ENCODE measurements at places on chromosomes 4 and X.

DNA sequence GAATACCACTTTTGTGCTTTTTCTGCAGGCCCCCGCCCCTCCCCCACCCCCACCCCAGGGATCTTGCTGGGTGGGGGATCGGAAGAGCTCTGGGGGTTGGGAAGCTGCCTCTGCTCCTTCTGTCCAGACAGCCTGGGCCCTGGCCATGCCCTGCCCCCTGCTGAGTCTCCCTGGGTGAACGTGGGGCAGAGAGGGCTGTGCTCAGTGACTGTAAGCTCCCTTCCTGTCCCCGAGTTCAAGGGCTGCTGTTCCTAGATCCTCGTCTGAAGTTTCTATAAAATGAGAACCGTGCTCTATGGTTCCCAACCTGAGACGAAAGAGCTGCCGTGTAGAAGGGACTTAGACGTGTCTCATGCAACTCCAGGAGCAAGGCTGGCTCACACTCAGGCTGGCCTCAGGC is 105.0 kb downstream of the SORCS2 start:
- no peak for DNase-seq

DNA sequence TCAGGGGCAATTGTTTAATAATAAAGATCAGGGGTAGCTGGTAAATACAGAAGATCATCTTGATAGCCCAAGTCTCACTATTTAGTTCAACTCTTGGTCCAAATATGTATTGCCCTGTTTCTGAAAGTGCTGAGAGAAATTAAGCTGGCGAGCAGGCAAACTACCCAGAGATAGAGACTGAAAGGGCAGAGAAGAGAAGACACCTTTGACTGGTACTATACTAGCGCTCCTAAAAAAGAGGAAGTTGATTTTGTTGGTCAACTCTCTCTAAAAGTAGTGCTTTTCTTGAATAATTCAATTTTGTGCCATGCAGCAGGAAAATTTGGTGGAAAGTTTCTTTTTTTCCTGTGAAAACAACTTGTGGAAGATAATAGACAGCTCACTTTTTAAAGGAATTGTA is 64.0 kb downstream of the IGSF1 start:
- no peak for DNase-seq

- no peak for DNase-seq
These were observed 152.6 kb upstream of the HAND2 start for GRCh38 chr4:173682609-173683008.

DNA sequence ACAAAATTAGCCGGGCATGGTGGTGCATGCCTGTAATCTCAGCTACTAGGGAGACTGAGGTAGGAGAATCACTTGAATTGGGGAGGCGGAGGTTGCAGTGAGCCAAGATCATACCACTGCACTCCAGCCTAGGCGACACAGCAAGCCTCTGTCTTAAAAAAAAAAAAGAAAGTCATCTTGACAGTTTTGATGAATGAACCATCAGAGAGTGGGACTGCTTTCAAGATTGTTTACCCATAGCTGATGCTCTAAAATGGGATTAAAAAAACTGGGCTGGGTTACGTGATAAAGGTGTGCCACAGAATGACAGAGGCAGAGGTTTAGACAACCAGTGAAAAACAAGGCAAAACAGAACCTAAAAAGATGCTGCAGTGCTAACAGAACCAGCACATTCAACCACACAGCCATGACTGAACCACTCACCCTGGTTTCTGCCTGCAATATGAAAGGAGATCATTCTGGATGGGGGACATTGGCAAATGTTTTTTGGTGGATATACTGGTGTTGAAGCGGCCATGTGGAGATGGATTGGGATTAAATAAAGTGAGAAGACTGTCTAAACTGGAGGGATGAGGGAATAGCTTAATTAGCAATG is 22.2 kb downstream of the GPAT3 start:
- no peak for DNase-seq

DNA sequence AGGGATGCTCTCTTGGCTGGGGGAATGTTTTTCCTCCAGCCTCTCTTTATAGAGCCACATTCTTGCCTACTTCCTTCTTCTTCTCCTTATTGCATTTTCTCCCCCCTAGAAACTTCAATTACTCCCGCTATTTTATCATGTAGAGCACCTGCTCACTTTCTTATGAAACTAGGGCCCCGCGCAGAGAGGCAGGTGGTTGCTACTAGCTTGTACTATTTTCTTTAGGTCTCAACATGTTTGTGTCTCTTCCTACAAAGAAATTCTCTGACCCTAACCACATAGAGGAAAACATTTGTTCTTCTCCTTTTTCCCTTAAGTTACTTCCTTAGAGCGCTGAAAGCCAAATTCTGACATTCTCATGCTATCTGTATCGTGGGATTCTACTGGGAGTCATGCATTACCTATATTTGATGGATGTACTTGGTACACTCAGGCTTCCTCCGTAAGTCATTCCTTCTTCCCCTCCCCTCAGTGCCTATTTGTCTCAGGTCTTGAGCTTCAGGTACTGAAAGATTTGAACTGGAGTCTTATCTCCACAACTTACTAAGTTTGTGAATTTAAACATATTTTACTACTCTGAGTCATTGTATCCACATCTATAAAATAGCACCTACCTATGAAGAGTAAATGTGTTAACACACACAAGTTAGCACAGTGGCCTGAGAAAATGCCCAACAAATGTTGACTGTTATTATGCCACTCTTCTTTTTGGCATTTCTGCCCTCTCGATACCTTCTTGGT is 159.1 kb upstream of the LEF1 start:
- DNase-seq: no peak

DNA sequence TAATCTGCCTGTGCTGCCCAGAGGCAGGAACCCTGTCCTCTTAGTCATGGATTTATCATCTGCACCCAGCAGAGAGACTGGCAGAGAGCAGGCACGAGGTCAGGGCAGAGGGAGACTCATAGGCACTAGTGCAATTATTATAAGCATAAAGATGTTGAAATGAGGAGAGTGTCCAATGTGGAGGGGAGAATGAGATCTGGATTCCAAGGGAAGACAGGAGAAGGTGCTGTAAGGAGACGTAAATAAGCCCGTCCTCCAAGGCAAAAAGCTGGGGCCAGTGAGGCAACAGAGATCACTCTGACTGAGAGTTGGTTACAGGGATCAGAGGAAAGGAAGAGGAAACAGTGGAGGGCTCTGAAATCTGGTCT is 406.2 kb downstream of the MAPK10 start:
- DNase-seq: no peak

DNA sequence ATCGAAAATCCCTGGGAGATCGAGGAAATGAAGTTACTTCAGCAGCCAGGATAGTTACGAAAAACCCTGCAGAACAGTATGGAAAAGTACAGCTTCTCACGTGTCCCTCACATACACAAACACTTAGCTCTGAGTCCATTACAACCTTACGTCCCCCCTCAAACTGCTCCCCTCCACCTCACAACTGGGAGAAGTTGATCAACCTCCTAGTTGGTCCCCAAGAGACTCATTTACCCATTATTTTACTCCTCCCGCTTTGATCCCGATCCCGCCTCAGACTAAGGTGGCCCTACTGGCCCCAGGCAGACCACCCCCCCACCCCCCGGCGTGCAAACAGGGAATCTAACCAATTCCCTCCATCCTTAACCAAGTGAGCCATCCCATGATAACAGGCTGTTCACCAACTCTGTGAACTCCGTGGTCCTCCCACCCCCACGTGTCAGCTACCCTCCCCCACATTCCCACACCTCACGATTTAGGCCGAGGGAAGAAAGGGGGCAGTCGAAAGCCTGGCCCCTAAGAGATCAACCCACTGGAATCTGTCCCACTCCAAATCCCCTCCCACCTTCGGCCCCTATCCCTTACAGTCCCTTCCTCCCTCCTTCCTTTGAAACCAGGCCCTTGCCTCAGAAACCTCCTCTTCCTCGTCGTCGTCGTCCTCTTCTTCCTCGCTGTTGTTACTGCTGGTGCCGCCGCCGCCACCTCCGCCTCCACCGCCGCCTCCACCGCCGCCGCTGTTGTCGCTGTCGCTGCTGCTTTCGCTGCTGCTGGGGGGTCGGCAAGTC is 755 bp downstream of the ANKRD17 start:
- no peak for DNase-seq

GRCh38 chrX:132169554-132169953 is 41.7 kb upstream of the FRMD7 start:
- DNase-seq: no peak

DNA sequence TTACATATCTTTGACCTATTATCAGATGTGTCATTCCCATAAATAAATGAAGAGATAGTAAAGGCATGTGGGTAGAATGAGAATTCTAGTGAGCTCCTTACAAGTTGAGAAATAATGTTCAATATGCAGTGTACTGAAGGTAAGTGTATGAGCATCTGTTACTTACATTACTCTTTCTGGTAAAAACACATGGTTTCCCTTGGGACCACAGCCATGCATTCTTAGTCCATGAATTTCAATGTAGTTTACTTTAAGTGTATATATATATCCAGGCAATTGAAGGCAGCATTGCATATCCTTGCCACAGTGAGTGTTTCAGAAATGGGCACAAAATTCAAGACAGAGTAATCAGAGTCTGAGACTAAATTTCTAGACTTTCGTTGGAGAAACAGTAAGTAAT is 277.2 kb downstream of the CXXC4 start:
- no peak for DNase-seq

GRCh38 chr4:87055311-87055710 is 120.5 kb downstream of the AFF1 start:
- no peak for DNase-seq

DNA sequence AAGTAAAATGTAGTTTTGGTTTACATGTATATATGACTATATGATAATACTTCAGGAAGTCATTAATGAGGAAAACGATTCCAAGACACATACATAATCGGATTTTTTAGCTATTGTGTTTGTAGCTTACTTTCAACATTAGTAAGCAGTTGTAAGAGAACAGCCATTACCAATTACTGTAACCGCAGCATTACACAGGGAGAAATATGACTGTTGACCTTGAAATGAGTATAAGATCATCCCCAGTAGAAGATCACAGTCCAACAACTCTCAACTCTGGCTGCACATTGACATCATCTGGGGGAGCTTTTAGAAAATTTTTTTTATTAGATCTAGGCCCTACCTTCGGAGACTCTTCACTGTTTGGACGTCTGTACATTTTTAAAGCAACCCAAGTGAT is 762.0 kb upstream of the MAGEB2 start:
- DNase-seq: no peak

DNA sequence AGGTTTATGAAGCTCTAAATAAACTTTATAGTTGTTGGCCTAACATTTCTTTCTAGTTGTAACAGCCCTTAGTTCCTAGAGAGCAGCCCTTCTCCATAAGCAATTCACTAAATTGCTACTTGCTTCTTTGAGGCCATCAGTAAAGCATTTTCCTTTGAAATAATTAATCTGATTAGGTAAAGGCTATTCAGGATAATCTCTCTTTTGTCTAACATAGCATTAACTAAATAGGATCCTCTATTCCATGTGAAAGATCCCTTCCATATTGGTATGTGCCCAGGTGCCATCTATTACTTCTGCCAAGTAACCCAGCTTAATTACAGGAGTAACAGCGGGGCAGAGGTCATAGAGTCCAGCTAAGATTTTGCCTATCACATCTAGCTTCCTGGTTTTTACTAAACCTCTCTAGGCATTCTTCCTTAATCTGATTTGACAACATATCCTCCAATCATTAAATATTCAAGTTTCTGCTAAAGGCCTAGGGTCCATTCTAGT is 1408.0 kb downstream of the PCDH18 start:
- DNase-seq: no peak

DNA sequence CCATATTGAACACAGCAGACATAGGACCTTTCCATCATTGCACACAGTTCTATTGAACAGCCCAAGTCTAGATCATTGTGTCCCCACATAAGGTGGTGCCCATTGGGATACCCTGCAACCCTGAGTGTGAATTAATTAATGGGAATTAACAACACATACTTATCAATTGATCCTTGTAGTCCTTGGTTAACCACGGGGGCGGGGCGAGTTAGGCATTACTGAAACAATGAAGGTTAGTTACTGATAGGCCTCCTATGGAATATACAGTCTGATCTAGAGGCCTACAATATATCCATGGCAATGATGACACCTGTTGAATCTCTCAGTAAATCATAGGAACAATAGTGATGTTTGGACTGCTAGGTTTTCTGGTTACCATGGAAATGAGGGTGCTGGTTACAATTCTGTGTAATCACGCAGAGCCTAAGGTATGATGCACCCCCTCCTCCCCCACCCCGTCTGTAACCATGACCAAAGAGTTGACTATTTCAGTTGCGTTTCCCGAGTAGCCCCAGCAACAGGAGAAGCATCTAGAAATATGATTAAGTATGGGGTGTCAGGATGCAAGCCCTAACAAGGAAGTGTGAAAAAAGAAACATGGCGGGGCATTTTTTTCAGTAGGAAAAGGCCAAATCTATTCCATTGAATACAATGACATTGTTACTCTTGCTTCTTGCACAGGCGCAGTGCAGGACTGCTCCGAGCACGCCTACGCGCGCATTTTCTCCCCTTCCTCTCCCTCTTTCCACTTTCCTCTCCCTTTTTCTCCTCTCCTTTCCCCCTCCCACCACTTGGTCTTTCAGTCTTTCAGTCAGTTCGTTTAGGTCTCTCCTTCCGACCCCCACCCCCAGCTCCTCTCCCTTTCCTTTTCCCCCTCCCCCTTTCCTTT is 677 bp upstream of the NONO start:
- DNase-seq: peak; percentile 25

DNA sequence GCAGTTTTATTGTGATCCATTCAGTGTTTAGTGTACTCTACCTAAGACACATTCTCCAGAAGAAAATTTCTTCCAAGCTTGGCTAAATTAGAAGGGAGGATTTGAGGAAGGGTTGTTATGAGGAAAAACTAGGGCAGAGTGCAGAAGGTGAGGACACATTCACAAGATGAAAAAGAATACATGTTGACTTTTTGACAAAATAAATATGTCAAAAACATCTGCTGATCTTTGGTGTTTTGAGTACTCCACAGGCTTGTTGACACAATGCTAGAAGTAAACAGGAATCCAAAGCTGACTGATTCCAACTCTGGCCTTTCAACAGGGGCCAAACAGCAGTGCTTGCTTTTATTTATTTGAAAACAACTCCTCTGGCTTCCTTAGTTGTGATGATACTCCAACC is 125.8 kb upstream of the SLC7A11 start:
- no peak for DNase-seq

- no peak for DNase-seq
These were observed 53.8 kb downstream of the ARHGAP6 start for GRCh38 chrX:11611965-11612364.

DNA sequence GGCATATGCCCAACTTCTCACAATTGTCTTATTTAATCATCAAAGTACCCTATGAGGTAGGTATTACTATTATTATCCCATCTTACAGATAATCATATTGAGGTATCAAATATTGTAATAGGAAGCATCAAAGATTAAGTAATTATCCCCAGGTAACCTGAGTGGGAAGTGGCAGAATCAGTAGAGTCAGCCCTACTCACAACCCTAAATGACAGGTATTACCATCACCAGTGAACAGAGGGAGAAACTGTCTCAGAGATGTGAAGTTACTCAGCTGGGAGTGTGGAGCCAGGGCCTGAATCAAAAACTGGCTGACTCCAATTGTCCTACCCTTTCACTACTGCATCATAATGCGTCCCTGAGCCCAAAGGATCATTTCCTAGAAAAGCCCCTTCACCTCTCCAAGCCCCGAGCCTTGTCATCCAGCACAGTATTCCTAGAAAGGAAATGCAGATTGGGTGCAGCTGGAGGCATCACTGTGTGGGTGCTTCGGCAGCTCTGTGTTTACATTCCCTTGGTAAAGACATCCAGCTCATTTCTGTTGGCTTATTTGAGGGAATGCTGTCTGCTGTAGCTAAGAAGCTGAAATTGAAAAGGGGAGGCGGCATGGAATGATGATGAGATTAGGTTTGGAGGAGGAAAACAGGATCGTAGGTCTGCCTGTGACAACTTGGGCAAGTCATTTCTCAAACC is 72.8 kb downstream of the DHX15 start:
- DNase-seq: no peak

- no peak for DNase-seq
These were observed 50.1 kb downstream of the RASGEF1B start for GRCh38 chr4:81421346-81422218.

GRCh38 chr4:33184657-33185290 is 2464.6 kb downstream of the PCDH7 start:
- DNase-seq: no peak
